ENCODE measurements at places on chromosomes 6 and 20.

DNA sequence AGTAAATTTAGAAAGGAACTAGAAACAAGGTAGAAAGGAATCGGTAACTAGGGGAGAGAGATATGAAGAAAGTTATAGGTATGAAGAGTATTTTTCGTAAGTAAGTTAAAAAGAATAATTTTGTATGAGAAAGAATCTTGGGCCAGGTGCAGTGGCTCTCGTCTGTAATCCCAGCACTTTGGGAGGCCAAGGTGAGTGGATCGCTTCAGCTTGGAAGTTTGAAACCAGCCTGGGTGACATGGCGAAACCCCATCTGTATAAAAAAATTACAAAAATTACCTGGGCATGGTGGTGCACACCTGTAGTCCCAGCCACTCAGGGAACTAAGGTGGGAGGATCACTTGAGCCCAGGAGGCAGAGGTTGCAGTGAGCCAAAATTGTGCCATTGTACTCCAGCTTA is 42.0 kb downstream of the TCP11 start:
- H3K27ac ChIP-seq = no peak overlapping the region
- DNase-seq = no peak
- no peaks in the 10 kb centered on the region for H3K4me1 ChIP-seq
- H3K36me3 ChIP-seq = no peaks in the 10 kb centered on the region

DNA sequence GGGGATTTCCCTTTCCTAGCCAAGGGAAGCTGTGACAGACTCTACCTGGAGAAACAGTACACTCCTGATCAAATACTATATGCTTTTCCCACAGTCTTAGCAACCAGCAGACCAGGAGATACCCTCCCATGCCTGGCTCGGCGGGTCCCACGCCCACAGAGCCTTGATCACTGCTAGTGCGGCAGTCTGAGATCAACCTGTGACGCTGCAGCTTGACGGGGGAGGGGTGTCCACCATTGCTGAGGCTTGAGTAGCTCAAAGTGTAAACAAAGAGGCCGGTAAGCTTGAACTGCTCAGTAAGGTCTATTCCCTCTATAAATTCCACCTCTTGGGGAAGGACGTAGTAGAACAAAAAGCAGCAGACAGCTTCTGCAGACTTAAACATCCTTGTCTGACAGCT is 63.2 kb downstream of the WASF1 start:
- peaks cover 7% of the 10 kb centered on the region for H3K27me3 ChIP-seq
- no peaks in the 10 kb centered on the region for H3K36me3 ChIP-seq
- peaks cover 1% of the 10 kb centered on the region for H3K4me1 ChIP-seq
- no peak for DNase-seq
- no peak overlapping the region for H3K27ac ChIP-seq

DNA sequence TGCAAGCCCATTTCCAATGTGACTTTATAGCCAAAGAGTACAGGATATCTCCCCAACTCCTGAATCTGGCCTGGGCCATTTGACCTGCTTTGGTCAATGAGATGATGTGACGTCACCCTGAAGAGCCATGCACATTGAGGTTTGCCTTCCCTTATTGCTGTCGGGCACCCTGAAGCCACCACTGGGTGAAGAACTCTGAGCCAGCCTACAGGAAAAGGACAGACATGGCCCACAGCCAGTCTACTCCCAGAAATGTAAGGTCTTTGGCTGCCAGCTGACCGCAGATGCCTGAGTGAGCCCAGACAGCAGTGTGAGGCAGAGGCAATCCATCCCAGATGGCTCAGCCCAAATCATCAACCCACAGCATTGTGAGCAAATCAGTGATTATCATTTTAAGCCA is 3.7 kb upstream of the SYNDIG1 start:
- H3K36me3 ChIP-seq = no peaks in the 10 kb centered on the region
- no peak for DNase-seq
- H3K27me3 ChIP-seq = peaks cover 42% of the 10 kb centered on the region
- H3K4me1 ChIP-seq = peaks cover 10% of the 10 kb centered on the region
- H3K4me3 ChIP-seq = no peak overlapping the region

GRCh38 chr20:63547725-63548480 is at the start of gene SRMS:
TSS of gene SRMS (minus strand) at chr20:63547749. CDS start at chr20:63547463, 286 bp downstream.
- no peak within 1 kb of the TSS for H3K27ac ChIP-seq
- peaks cover 20% of the 10 kb centered on the region for H3K27me3 ChIP-seq
- no peaks in the 10 kb centered on the region for H3K36me3 ChIP-seq
- DNase-seq = no peak
- no peak within 1 kb of the TSS for H3K4me3 ChIP-seq
- peaks cover 12% of the 10 kb centered on the region for H3K4me1 ChIP-seq

GRCh38 chr20:63704749-63705117 is 3.0 kb downstream of the ARFRP1 start:
- H3K27ac ChIP-seq = no peak overlapping the region
- no peak overlapping the region for H3K4me3 ChIP-seq
- no peaks in the 10 kb centered on the region for H3K27me3 ChIP-seq
- H3K36me3 ChIP-seq = peaks cover 40% of the 10 kb centered on the region

DNA sequence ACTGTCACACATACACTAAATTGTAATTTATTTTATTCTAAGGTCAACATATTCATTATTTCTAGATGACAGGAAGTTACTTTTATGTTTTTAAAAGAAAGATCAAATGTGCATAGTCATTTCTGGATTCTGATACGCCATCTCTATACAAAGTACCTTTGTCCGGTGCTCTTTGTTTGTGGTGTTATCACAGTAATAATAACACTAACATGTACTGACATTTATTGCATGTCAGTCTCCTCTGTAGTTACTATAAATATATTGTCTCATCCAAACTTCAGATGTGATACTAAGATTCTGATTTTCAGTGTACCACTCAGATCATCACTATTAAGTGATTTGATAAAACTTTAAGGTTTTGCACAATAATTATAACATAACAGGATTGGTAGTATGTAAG is 90.3 kb upstream of the TPD52L1 start:
- no peak overlapping the region for H3K4me3 ChIP-seq
- DNase-seq = no peak
- no peaks in the 10 kb centered on the region for H3K4me1 ChIP-seq
- H3K27ac ChIP-seq = no peak overlapping the region

DNA sequence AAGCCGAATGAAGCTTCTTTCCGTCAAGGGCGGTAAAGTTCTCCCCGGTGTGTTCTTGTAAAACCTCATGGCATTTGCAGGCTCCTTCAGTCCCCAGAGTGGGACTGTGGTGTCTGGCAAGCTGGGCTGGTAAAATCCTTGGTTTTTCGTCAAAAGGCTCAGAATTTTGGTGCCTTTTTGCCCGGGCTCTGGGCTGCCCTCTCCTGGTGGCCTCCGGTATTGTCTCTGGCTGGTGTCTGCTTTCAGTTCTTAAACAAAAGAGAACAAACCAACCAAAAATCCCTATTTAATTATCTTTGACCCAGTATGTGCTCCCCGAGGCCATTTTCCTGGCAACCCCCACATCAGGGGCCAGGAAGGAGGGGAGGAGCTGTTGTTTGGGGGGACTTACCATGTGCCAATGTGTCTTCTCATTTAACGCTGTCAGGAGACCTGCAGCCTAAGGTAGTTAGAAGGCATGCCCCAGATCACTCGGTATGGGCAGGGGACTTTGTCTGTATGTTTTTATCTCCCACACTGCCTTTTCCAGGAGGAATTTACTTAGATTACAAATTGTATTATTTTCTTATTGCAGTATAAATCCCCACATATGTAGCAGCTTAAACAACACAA is 11.1 kb downstream of the CDH4 start:
- no peaks in the 10 kb centered on the region for H3K4me1 ChIP-seq
- no peak overlapping the region for H3K27ac ChIP-seq
- peak; percentile 40 for DNase-seq
- H3K4me3 ChIP-seq = no peak overlapping the region

DNA sequence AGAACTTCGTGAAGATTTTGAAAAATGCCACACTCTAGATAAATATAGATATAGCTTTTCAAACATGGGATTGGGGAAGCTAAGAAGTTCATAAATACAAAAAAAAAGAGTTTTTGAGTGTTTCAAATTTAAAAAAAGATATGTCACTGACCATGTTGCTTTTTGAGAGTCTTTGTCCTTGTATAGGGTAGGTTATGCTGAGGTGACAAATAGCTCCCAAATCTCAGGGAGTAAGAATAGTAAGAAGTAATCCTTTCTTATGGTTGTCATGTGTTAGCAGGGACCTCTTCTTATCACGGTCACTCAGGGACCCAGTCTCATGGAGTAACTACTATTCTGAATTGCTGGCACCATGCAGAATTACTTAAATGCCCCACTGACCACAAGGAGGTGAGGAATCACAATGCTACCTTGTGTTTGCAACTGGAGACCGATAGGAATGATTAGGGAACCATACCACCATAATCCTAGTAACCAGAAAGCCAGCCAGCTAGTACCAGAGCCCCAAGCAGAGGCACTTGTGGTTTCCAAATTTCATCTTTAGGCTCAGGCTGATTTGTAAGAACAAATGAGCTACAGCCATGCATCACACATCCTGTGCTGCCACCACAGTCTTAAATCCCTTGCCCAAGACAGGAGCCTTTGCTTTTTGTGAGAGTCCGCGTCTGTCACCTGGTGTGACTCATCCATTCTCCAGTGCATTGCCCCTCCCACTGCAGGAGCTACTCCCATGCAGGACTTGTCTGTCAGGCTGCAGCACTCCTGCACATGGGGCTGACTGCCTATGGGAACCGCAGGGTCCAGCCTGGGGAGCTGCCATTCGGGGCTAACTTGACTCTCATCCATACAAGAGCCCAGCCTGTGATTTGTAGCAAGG is 42.4 kb upstream of the ADGRF4 start:
- peaks cover 6% of the 10 kb centered on the region for H3K27me3 ChIP-seq
- no peaks in the 10 kb centered on the region for H3K36me3 ChIP-seq
- H3K4me3 ChIP-seq = no peak overlapping the region
- peak overlapping the region; percentile 11 for H3K27ac ChIP-seq

GRCh38 chr6:138229072-138229471 is 10.8 kb upstream of the PBOV1 start:
- H3K36me3 ChIP-seq = no peaks in the 10 kb centered on the region
- peaks cover 7% of the 10 kb centered on the region for H3K27me3 ChIP-seq
- DNase-seq = no peak
- no peaks in the 10 kb centered on the region for H3K4me1 ChIP-seq
- H3K27ac ChIP-seq = no peak overlapping the region

DNA sequence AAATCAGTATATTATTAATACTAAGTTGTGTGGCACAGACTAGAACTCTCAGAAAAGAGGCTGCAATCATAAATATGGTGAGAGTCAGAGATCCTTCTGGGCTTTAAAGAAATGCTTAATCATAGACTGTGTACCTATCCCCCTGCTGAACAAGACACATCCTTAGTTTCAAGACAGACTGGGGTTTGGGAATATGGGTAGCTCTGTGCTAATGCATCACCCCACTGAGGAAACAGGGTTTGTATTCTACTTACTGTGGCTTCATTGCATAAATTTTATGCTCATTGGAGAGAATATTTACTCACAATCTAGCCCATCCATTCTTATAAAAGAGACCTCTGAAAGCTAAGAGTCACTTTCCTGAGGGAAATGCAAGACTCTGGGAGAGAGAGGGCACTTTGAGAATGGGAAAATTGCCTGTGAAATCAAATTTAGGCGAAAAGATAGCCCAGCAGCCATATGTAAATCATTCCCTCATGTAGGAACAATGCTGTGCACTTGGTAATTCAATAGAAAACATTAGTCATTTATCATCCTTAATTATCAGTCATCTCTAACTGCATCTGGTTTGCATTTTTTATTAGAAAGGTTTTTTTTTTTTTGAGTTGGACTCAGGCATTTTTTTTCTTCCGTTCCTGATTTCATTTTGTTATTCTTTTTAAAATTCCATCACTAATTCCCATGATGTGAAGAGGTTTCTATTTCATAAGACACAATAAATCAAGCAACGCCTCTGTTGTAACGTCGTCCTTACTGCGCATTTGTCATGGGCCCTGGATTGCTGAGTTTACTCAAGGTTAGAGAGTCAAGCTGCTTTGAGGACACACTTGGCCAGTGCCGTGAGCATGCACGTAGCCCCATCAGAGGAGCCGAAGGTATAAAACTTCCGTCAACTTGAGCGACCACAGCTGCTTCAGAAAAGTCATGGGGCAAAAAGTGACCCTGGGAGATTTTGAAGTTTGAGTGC is 91.8 kb downstream of the TRMT11 start:
- DNase-seq = no peak
- no peaks in the 10 kb centered on the region for H3K4me1 ChIP-seq
- H3K27me3 ChIP-seq = no peaks in the 10 kb centered on the region
- no peak overlapping the region for H3K4me3 ChIP-seq

DNA sequence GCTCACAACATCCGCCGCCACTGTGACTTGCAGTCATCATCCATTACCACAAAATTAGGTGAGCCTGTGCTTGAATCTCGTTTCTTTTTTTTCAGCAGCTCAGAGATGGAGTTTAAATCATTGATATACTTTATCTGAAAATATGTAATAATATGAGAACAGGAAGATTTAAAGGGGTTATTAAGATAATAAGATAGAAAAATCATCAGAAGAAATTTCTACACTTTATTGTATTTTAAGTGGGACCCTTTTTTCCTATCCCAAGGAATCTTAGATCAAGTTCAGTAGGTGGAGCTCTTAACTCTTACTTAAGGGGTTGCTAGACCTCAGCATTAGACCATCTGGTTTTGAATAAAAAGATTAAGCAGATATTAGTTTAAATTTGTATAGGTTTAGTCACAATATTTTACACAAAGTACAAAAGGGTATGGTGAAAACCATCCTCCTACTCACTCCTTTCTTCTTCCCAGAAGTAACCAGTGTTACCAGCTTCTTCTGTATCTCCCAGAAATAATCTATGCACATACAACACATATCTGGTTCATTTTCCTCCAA is 9.4 kb upstream of the NCOA7 start:
- peaks cover 11% of the 10 kb centered on the region for H3K4me1 ChIP-seq
- H3K4me3 ChIP-seq = no peak overlapping the region
- no peak for DNase-seq

DNA sequence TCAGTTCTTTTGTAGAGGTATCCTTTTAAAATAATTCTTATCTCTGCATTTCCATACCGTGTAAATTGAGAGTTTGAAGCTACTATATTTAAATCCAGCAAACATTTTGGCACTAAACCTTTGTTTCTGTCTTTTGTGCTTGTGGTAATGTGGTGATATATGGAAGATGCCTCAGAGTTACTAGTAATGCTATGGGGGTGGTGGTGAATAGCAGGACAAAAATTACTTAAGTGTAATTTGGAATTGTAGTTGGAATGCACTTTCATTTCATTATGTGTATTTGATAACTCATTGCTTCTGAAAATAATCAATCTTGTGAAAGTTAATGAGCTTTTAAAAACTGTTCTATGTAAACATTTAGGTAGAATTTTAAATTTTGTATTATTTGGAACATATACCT is 404.5 kb downstream of the PHF3 start:
- no peaks in the 10 kb centered on the region for H3K4me1 ChIP-seq
- no peak overlapping the region for H3K27ac ChIP-seq
- H3K27me3 ChIP-seq = no peaks in the 10 kb centered on the region
- no peak overlapping the region for H3K4me3 ChIP-seq

DNA sequence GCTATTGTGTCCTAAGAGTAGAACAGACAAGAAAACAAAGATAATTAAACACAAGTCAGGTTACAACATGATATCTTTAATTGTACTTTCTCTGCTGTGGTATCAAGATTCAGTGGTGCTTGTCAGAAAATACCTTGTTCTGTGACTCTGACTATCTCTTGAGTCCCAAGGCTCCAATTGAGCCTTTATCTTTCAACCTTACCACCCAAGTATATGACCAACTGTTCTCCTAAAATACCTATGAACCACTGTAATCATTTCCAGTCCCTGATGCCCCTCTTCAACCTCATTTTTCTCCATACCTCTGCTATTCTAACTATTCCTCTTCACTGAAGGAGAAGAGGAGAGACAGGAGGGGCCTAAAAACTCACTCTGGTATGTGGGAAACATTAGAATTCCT is 66.9 kb upstream of the TPD52L1 start:
- H3K4me3 ChIP-seq = no peak overlapping the region
- no peaks in the 10 kb centered on the region for H3K36me3 ChIP-seq
- no peak overlapping the region for H3K27ac ChIP-seq
- peaks cover 4% of the 10 kb centered on the region for H3K27me3 ChIP-seq
- no peak for DNase-seq

All from activated CD8-positive, alpha-beta T cell treated with anti-CD3 and anti-CD28 coated beads, Interleukin-2, amount 10 ng/mL, durations not matched to agents 7 days and 5 days (primary cell).